ENCODE measurements at places on chromosomes 2 and 18.

DNA sequence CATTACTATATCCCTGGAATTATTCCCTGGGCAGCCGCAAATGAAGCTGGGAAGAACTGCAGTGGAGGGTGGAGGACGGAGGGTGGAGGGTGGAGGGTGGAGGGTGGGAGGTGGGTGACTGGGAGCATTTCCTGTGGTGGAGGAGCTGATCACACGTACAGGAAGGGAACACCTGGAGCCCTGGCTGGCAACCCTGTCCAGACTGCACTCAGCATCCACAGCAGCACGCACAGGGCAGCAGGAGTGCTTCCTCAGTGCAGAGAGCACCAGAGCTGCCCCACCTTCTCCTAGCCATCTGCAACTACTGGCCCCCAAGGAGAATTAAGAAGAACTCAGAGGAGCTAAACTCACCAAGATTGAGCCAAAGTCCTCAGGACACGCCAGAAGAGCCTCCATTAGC, 249.9 kb downstream of the EIPR1 start:
- DNase-seq, result no peak

GRCh38 chr2:231115651-231116050, 9.2 kb downstream of the HTR2B start:
- no peak for DNase-seq

DNA sequence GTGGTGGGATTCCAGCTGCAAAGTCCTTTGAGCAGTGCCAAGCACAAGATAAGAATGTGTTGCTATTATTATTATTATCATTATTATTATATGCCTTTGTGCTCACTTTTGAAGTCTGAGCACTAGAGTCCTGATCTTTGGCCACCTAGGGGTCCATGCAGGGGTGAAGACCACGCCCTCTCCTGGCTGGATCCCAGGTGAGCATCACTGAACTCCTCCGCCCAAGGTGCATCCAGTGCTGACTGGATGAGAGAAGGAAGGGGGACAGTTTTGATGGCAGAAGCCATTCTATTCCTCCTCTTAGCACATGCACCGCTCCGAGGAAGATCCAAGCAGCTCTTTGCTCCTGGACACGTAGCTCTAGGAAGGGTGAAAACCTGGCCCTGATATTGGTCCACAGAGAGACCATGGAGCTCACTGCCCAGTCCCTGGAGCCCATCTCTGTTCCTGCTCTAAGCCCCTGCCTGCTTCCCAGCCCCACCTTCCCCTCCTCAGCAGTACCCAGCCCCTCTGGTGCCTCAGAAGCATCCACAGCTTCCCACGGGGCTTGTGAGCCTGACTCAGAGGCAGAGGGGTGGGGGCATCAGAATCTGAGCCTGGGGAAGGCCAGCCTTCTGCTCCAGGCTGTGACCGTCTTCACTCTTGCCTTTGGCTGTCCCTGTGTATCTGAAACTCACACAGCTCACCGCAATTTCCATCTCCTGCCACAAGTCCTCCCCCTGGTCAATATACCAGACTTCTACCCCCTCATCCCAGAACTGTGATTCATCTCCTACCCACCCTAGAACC, 45.4 kb downstream of the MCFD2 start:
- no peak for DNase-seq

GRCh38 chr2:47193607-47194006, 38.5 kb upstream of the STPG4 start:
- no peak for DNase-seq

DNA sequence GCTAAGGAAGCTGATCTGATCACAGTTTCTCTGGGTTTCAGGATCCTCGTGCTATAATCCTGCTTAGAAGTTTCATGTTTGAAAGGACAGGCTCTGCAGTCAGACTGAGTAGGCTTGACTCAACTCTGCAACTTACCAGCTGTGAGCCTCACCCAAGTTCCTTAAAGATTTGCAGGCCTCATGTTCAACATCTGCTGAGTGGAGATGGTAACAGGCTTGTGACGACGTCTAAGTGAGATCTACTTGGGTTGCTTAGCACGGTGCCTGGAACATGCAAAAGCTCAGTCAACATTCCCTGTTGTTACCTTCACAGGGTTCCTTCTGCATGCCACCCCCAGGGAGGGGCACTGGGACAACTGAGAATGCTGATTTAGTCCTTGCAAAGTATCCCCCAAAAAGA, 164.2 kb downstream of the C1D start:
- DNase-seq, result peak; percentile 43

DNA sequence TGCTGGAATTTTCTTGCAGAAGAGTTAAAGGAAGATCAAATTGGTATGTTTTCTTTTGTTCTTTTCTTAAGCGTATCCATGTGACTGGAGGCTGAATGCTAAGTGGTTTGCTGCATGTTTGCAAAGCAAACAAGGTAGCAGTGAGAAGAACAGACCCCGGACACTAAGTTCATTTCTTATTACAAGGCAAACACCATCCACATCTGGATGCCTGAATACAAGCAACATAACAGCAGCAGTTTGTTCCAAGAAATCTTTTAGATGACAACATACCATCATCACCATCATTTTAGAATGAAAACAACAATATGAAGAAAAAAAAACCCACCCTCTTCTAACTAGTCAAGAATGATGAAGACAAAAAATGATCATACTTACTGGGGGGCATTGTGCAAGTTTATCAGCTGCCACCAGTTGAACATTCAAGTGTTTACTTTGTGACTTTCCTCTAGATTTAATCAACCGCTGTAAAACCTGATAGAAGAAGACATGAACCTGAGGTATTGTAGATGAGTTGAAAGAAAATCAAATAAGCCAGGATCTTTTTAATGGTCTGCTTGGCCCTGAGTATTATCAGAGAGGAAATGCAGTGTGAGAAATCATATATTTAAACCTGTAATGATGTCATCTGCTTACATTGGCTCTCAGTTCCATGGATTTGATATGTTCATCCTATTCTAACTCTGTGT, 25.0 kb upstream of the ARL5A start:
- no peak for DNase-seq

Data from GM04503 (cell line).